ENCODE measurements at places on chromosomes 4 and X. TPM values are rescaled to one million over a fixed set of nuclear protein-coding genes. Genes with fewer than 3 reads are reported as not detected.

- no peaks in the 10 kb centered on the region for H3K27me3 ChIP-seq
- no peaks in the 10 kb centered on the region for H3K4me1 ChIP-seq
- H3K27ac ChIP-seq, result no peak overlapping the region
- H3K36me3 ChIP-seq, result no peaks in the 10 kb centered on the region
These were observed 880 bp upstream of the ETDC start for GRCh38 chrX:135308345-135308855.

Gene SORBS2
- 60.4 TPM for total RNA-seq

Gene GC
- total RNA-seq, result not detected

- H3K36me3 ChIP-seq, result no peaks in the 10 kb centered on the region
- no peak overlapping the region for H3K4me3 ChIP-seq
- no peak overlapping the region for H3K27ac ChIP-seq
- H3K4me1 ChIP-seq, result no peaks in the 10 kb centered on the region
- no peaks in the 10 kb centered on the region for H3K27me3 ChIP-seq
These were observed 132.8 kb upstream of the MAP9 start for GRCh38 chr4:155509555-155509954.

Gene TCEAL2
- 14.7 TPM for total RNA-seq

DNA sequence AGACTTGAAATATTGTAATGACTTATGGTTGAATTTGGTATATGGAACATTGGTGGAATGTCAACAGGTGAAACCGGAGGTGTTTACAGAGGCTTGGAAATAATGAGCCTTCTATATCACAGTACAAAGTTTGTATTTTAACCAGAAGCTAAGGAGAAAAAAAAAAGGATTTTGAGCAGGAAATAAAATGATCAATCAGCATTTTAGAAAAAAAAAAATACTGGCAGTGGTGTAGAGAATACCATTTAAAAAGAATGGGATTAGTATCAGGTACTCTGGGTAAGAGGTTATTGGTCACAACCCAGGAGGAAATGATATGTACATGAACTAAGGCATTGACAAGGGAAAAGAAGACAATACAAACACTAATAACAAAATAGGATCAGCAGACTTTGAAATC, 587.1 kb upstream of the HTR2C start:
- H3K27me3 ChIP-seq, result no peaks in the 10 kb centered on the region
- H3K27ac ChIP-seq, result no peak overlapping the region
- DNase-seq, result no peak
- no peak overlapping the region for H3K4me3 ChIP-seq
- H3K4me1 ChIP-seq, result no peaks in the 10 kb centered on the region

DNA sequence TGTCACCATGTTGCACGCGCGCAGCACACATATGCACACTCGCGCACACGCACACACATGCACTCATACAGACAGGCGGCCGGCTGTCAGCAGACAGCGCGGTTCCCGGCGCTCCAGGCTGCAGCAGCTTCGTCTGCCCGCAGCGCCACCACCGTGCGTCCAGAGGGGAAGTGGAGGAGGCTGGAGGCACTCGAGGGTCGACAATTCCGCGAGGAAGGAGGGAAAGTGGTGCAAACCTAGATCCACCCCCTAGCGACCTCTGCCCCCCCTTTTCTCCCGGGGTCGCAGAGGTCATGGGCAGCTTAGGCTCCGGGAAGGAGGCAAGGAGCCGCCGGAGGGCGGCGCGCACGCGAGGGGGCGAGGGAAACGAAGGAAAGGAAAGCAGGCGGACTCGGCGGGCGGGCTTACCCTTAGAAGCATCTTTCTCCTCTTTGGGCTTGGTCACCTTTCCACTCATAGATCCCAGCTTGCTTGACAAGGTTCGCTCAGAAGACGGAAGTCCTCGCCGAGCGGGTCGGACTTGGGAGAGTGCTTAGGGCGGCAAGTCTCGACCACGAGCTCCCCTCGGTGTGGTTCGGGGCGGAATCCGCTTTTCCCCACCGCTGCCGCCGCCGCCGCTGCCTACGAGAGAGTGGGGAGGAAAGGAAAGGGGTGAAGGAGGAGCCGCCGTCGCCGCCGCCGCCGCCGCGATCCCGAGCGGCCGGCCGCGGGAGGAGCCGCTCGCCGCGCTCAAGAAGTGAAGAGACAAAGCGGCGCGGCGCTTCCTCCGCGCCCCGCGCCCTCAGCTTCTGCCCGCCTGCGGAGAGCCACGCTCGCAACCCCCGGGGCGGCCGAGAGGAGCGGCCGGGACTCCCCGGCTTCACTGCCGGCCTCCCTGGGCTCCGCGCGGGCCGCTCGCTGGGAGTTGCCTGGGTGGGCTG, 326.6 kb upstream of the F9 start:
- no peak for DNase-seq
- no peaks in the 10 kb centered on the region for H3K4me1 ChIP-seq
- H3K27me3 ChIP-seq, result no peaks in the 10 kb centered on the region
- H3K4me3 ChIP-seq, result peak overlapping the region; percentile 33
- peak overlapping the region; percentile 52 for H3K27ac ChIP-seq
- no peaks in the 10 kb centered on the region for H3K36me3 ChIP-seq

DNA sequence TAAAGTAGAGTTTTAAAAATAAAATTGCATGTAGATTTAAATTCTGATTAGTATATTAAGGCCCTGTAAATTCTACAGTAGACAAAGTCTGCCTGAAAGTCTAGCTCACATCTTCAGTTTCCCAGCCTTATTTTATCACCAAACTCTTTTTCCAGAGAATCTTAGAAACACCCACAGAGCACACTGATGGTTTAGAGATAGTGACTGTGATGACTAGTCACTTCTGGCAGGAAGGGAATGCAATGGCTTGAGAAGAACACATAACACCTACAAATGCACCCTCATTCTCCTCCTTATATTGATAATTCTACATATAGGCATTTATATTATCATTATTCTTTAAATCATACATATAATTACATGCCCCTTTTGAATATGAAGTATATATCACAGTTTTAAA, 232.9 kb downstream of the ARAP2 start:
- no peak for DNase-seq
- H3K4me1 ChIP-seq, result no peaks in the 10 kb centered on the region
- no peaks in the 10 kb centered on the region for H3K36me3 ChIP-seq
- no peaks in the 10 kb centered on the region for H3K27me3 ChIP-seq

Measured in vagina (tissue), 2 donors.